ENCODE measurements at places on chromosomes 6 and 20. TPM values are rescaled to one million over a fixed set of nuclear protein-coding genes. Genes with fewer than 3 reads are reported as not detected.

DNA sequence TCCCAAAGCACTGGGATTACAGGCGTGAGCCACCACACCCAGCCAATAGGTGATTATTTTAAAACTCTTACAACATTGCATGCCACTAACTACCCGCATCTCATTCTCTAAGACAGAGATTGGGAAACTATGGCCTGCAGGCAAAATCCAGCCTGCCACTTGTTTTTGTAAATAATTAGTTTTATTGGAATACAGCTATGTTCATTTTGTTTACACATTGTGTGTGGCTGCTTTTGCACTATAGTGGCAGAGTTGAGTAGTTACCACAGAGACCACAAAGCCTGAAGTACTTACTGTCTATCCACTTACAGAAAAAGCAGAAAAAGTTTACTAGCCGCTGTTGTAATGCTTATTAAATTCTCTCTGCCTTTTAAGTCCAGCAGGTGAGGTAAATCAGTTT lies 16.4 kb upstream of the PKIG start:
- H3K4me1 ChIP-seq, result peaks cover 1% of the 10 kb centered on the region
- H3K36me3 ChIP-seq, result no peaks in the 10 kb centered on the region
- no peak for DNase-seq

GRCh38 chr6:149318581-149319286 lies 1.2 kb downstream of the TAB2 start:
- peak overlapping the region; percentile 87 for H3K4me3 ChIP-seq
- DNase-seq, result no peak
- no peaks in the 10 kb centered on the region for H3K27me3 ChIP-seq

GRCh38 chr20:49310705-49311104 lies 32.8 kb upstream of the ZNFX1 start:
- DNase-seq, result no peak
- H3K27ac ChIP-seq, result no peak overlapping the region
- no peak overlapping the region for H3K4me3 ChIP-seq

Gene IPCEF1
- 0.61 TPM for total RNA-seq

Data from glutamatergic neuron (in vitro differentiated cells).